ENCODE measurements at places on chromosomes 2 and 18.

GRCh38 chr2:169767243-169767888 is 31.3 kb upstream of the SSB start:
- DNase-seq: peak; percentile 30

DNA sequence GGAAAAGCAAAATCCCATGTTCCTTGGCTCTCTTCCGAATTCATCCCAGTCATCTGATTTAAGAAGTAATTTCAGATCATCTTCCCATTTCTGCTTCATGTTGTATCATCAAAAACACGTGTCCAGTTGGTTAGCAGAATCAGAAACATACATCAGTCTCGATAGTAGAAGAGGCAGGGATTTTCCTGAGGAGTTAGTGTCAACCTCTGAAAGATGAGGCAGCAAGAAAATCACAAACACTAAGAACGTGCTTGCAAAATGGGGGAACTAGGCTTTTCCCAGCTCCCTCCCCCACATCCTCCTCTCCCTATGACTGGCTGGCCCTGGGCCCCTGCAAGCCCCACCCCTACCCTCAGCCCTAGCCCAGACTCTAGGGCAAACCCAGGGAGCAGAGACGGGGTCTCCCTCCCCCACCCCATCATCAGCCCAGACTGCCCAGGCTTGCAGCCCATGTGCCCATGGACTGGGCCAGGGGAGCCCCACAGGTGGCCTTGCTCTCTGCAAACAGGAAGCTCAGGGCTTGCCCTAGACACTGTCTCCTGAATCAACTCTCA is 161.0 kb upstream of the ID2 start:
- DNase-seq: no peak

GRCh38 chr2:242030858-242031257 is 161.3 kb downstream of the RTP5 start:
- no peak for DNase-seq

DNA sequence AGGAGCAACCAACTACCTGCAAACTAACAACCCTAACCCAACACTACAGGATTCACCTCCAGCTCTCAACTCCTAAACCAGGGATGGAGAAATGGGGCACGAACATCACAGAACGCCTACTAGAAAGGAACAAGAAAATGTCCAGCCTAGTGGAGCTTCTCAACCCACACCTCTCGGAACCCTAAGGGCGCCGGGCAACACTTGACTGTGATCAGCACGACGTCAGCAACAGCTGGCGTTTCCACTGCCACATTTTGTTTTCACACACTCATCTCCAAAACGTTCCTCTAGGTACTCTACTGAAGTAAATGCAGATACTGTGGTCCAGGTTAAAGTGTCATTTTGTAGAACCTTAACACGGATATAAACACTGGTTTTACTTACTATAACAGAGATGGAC is 4.2 kb downstream of the RNASEH1 start:
- DNase-seq: no peak

DNA sequence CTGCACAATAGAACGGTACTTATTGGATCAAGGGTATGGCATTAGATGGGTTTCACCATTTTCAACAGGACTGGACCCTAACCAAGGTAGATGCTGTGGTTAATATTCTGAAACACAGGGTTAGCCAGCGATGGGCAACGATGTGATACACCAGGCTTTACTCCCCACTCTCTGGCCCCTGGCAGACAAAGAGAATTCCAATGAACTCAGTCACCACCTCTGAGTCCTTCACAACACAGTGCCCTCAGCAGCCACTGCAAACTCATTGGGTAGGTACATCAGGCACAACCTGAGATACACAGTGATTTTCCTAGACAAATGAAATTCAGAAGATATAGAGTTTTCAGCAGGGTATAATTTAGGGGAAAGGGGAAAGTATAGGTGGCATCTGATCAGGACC is 634.5 kb downstream of the ZEB2 start:
- no peak for DNase-seq

DNA sequence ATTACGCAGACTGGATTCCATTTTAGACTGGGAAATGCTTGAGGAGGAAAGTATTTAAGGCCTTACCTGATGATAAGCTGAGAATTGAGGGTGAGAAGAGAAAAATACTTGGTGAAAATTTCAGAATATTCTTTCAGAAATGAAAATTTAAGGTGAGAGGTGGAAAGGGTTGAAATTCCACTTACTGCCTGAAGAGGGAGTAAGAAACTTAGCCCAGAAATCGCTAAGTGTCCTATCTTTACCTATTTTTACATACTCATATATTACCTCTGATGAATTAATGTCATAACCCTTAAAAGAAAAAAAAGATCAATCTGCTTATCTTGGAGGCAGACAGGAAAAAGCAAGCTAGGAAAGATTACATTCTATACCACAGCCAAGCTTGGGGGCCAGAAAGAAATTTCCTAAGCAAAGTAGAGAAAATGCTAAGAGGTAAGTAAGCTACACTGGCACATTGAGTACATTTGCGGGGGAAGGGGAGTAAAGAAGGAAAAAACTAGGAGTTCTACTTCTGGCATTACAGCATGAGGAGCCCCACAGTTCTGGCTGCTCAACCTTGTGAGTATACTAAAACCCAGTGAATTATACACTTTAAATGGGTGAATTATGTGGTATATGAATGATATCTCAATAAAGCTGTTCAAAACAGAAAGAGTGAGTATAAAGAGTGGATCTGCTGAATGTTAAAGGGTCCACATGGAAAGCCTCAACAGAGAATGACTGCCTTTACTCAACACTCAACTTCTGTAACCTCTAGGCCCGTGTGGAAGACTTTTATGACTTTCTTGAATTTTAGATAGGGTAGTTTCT is 33.8 kb downstream of the SMC6 start:
- DNase-seq: no peak

- DNase-seq: no peak
Observed at GRCh38 chr2:169303579-169304305, 58.6 kb downstream of the LRP2 start.

DNA sequence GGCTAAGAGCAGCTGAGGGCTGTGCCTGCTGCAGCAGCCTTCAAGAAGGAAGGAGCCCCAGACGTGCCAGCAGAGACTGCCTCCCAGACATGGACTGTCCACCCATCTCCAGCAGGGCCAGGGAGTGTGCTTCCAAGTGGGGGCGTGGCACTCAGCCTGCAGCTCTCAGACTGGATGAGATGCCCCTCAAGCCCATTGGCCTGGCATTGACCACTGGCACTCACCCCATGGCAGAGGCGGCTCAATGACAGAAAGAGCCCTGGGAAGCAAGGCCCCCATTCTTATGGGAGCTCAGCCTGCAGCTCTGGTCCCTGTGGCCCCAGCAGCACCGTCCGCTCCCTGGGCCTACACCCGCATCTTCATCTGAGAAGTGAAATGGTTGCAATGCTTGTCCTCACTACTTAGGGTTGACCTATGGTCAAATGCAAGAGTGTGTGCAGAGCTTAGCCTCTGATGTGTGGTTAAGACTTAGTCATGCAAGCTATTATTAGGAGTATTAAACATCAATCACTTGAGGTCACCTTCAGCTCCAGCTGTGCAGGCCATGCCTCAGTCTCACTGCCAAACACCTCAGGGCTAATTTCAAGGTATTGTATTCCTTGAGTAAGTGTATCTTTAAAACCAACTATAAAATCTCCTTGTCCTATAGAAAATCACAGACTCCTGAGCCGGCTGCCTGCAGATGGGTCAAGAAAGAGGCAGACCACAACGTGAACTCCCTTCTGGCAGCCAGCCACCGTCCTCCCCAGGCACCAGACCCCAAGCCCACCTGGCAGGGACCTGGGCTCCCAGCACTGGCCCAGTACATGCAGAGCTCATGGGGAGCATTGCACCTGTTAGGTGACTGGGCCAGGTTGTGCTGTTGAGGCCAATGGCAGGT is 194.8 kb downstream of the NDUFA10 start:
- DNase-seq: no peak

DNA sequence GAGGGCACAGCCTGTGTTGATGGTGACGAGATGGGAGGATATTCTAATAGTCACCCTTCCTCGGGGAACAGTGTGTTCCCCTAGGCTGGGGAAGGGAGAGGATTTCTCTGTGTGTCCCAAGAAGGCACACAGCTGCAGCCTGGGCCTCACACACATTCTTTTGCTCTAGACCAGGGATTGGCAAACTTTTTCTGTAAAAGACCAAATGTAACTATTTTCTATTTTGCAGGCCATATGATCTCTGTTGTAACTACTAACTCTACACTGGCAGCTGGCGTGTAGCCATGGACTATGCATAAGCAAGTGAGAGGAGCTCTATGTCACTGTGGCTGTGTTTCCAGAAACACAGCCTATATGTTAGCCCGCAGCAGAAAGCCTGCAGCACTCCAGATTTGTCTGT is 65.8 kb downstream of the ARHGAP28 start:
- DNase-seq: no peak

- DNase-seq: no peak
Observed at GRCh38 chr18:79631761-79632446, 47.7 kb upstream of the CTDP1 start.

DNA sequence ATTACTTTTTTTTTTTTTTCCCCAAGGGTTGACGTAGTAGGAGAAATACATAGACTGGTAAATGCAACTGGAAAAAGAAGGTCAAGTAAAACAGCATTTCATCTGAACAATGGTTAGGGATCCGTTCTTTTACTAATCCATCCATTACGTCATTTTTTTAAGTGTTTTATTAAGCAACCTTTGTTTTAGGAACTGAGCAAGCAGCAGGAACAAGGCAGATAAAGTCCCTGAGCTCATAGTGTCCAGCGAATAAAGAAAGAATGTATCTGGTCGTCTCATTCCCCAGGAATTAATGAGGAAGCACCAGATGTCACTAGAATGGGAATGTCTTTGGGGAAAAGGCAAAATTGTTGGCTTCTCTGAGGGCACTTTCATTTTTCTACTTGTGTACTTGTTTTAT is 842.4 kb downstream of the TDRD15 start:
- DNase-seq: no peak

DNA sequence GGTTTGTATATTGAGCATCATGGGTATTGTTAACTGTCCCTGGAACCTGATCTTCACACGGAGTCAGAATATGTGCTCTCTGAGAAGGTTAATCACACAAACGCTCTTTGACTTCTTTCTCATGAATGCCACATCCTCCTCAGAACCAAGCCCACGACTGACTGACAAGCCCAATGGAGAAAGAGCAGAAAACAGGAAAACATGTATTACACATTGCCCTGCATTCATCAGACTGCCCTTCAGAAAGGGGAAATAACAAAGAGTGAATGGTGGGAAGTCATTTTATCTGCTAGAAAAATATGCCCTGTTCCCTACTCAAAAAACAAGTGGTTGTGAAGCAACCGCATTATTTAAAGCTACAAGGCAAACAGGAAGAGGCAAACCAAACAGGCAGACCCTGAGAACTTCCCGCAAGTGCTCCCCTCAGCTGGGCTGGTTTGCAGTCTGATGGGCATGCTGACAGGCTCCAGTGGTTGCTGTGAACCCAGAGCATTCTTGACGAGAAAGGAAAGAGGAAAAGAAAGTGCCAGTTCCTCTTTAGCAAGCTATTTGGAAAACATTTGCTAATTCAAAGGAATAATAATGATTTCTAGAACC is 172.9 kb upstream of the SETBP1 start:
- DNase-seq: no peak

DNA sequence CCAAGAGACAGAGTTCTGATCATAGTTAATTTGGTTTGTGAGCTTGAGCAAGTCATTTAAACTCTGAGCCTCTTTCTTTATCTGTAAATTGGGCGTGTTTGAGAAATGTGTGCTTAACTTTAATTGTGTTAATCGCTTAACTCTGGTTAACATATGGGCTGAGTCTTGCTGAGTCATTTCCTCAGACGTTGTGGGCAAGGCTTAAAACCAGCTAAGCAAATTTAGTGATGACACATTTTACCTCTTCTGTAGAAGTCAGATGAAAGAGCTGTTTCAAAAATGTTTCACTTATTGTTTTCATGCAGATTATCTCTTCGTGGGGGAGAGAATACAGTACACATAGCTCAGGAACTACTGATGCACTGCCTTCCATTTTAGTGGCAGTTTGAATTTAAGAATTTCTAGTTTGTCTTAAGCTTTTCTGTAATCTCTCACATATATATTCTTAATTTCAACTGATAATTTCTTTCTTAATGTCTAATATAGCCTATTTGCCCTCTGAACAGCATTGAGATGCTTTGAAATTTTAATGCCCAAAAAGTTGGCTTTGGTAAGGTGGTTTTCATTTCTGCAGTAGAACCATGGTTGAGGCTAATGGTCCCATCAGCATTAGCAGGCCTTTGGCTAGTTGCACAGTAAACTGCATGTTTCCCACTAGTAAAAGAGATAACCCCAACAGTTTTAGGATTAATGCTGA is 34.9 kb downstream of the RAB10 start:
- no peak for DNase-seq

DNA sequence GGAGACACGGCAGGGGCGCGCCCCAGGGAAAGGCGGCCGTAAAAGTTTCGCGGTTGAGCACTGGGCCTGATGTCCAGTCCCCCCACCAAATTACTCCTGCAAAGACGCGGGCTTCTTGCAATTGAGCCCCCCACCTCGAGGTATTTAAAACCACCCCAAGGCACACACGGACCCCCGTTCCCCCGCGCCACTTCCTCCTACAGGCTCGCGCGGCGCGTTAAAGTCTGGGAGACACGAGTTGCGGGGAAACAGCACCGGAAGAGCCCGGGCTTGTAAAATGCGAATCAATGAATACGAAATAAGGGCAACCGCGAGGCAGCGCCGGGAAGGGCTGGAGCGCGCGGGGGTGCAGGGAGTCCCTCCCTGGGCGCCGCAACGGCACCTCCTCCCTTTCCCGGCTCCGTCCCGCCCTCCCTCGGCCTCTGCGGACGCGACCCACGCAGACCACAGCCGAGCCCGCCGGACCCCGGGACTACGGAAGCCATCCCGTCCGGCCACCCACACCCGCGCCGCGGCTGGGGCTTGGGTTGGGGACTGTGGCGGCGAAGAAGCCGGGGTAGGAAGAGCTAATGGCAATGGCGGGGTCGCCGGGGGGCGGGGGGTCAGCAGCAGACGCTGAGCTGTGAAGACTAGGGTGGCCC is 918 bp upstream of the NETO1 start:
- peak; percentile 25 for DNase-seq

GRCh38 chr2:145154731-145155130 is 634.8 kb upstream of the ZEB2 start:
- no peak for DNase-seq

GRCh38 chr2:235533616-235534385 is 40.0 kb downstream of the AGAP1 start:
- DNase-seq: no peak

DNA sequence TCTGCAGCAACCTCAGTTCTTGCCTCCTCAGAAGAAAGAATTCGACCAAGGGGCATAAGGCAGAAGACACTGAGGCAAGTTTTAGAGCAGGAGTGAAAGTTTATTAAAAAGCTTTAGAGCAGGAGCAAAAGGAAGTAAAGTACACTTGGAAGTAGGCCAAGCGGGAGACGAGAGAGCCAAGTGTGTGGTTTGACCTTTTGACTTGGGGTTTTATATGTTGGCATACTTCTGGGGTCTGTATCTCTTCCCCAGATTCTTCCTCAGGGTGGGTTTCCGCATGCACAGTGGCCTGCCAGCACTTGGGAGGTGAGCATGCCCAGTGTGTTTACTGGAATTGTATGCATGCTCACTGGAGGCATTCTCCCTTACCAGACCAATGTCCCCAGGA is 59.3 kb upstream of the ANKRD44 start:
- DNase-seq: no peak

GRCh38 chr18:68942230-68942629 is 144.3 kb downstream of the CCDC102B start:
- no peak for DNase-seq

Measured in neural crest cell (in vitro differentiated cells).